ENCODE measurements at places on chromosomes 16 and 17. TPM values are rescaled to one million over a fixed set of nuclear protein-coding genes. Genes with fewer than 3 reads are reported as not detected.

GRCh38 chr17:76266244-76266938 is 1.2 kb downstream of the UBALD2 start:
- no peak for DNase-seq

- DNase-seq: no peak
Measured at GRCh38 chr16:50800074-50800473, 58.2 kb downstream of the CYLD start.

DNA sequence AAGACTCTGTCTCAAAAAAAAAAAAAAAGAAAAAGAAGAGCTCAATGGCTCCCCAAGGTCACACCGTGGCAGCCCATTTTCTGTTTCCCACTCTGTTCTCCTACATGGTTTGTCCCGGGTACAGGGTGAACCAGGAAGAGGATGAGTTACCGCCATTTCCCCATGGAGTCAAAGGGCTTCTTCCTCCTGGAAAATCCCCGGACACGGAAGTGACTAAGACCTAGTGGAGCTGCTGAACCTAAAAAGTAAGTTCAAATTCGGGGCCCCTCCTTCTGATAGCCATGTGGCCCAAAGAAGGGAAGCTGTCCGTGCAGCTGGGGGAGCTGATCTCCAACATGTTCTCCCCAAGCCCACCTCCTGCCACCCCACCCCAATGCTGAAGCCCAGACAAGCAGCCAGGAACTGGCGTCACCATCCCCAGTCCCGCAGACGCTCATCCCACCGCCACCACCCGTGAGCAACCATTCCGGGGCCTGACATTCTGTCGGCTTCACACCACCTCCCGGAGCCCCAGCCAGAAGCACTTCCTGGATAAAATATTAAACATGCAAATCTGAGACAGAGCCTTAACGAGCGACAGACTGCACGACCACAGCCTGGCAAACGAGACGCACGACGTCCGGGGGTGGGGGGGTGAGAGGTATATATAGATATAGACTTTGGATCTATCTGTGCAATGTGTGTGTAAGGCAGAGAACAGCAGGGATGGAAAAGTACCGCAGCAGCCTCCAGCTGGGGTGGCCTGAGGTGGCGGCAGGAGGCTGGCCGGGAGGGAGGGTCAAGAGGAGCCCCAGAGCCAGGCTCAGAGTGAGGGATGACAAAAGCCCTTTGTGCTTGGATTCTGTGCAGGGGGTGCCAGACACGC is 17.6 kb downstream of the EPOP start:
- no peak for DNase-seq

- DNase-seq: no peak
Measured at GRCh38 chr17:1482680-1483079, 9.8 kb downstream of the MYO1C start.

GRCh38 chr17:21034340-21035235 is 8.2 kb downstream of the USP22 start:
- no peak for DNase-seq

SEPTIN12 gene
- polyA plus RNA-seq: not detected

DNA sequence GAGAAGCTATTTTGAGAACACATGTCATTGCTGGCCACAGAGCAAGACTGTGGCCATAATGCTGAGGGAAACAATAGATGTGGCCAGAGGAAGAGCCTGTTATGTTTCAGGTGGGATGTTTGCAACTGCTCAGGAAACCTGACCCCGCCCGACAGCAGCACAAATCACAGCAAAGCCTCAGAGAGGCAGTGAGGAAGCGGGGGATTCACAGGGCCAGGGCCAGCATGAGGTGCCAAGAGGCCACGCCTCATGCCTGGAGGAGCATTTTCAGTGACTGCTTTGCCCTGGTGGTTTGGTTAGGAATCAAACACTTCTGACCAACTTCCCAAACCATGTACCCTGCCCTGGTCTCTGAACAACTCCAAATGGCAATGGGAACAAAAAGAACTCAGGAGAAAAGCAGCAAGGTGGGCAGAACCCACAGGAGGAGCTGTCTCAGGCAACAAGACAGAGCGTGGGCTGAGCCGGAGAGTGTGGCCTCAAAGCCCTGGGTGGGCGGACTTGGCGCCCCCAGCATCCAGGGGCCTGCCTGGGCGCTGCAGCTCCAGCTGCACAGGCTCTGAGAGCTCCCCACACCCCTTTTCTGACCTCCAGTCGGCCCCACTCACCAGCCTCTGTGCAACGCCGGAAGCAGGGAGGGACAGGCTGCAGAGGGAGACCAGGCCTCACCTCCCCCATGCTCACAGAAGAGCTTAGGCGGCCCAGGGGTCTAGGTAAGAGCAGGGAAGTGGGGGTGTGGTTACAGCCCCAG is 20.6 kb downstream of the HIC1 start:
- peak; percentile 37 for DNase-seq

GRCh38 chr16:74568961-74569631 is 37.8 kb downstream of the GLG1 start:
- peak; percentile 73 for DNase-seq

All from mammary epithelial cell (primary cell).